ENCODE measurements at places on chromosomes 12 and 14.

DNA sequence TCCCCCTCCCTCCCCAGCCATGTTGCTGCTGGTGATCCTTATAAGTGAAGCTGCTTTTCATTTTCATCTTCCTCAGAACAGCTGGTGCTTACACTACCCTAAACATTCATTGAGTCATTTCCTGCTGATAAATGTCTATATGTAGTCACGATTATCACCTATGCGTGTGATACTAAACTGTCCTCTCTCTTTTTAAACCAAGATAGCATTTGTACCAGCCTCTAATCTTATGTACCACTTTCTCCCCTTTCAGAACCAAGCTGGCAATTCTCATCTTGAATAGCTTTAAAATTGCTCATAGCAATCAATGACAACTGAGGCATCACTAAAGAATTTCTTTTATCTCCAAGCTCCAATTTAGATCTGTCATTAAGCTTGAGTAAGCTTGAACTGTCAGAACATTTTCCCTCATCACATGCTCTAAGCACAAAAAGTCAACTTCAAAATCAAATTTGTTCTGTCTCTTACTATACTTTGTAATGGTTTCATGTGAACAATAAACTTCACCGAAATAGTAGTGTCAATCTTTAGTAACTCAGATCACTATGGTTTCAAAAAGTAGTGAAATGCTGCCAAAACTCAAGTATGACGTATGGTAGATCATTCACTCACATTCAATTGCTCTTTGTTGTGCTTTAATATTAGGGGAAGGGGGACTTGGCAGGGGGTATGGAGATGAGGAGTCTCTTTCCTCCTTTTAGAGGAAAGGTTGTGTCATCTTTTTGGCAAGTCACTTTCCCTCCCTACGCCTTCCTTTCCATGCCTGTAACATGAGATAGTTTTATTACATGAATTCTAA lies 178.1 kb upstream of the NOVA1 start:
- H3K4me3 ChIP-seq, result no peak overlapping the region
- no peak for DNase-seq
- H3K27ac ChIP-seq, result no peak overlapping the region
- no peaks in the 10 kb centered on the region for H3K27me3 ChIP-seq

DNA sequence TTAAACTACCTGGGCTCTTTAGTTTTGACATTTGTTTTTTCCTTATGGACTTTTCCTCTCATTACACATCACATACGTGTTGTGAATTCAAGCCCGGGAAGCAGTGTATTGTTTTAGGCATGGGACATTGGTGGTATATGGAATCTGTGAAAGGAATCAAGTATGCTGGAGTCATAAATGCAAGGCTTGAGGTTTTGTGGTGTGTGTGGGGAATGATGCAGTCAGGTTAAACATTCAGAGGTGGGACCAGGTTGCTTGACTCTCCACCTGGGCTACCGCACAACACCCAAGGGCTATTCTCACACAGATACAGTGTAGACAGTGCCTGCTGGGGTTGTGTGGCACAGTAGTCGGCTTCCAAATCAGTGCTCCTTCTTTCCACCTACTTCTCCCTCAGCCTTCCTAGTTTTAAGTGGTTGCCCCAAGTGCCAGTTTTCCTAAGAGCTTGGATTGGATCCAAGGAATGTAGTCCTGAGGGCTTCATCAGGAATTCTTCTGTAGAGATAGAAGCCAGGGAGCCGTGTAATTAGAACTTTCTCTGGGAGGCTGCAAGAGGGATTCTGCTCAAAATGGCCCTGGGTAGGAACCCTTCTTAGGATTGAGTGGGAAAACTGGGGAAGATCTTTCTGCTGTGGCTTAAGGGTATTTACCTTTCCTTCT lies 243.7 kb downstream of the C12orf75 start:
- DNase-seq, result no peak
- no peaks in the 10 kb centered on the region for H3K4me1 ChIP-seq
- H3K27me3 ChIP-seq, result no peaks in the 10 kb centered on the region
- H3K36me3 ChIP-seq, result peaks cover 4% of the 10 kb centered on the region
- no peak overlapping the region for H3K4me3 ChIP-seq

GRCh38 chr12:574475-575128 lies 88.6 kb downstream of the NINJ2 start:
- H3K27ac ChIP-seq, result no peak overlapping the region
- peaks cover 4% of the 10 kb centered on the region for H3K36me3 ChIP-seq
- DNase-seq, result no peak
- no peak overlapping the region for H3K4me3 ChIP-seq
- H3K4me1 ChIP-seq, result peaks cover 26% of the 10 kb centered on the region
- H3K27me3 ChIP-seq, result peaks cover under 1% of the 10 kb centered on the region

DNA sequence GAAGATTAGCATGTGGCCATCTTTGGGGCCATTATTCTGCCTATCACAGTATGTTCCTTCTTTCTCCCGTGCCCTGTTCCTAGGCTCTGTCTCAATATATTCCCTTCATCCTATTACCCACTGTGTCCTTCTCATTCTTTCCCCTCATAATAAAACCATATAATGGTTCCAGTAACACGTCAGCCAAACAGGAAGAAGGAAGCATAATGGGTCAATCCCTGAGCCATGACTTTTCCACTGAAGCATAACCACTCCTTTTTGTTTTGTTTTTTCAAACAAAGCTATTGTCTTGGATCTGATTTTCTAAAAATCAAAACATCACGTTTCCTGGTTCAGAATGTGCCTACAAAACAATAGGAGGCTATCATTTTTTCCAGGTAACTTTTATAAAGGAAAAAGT lies 21.3 kb upstream of the RHOJ start:
- no peak overlapping the region for H3K4me3 ChIP-seq
- DNase-seq, result no peak
- no peak overlapping the region for H3K27ac ChIP-seq

GRCh38 chr14:61718039-61718438 lies 22.7 kb downstream of the HIF1A start:
- no peak overlapping the region for H3K27ac ChIP-seq
- no peak overlapping the region for H3K4me3 ChIP-seq
- no peaks in the 10 kb centered on the region for H3K27me3 ChIP-seq

GRCh38 chr12:131402781-131403396 lies 308.0 kb upstream of the SFSWAP start:
- peaks cover 4% of the 10 kb centered on the region for H3K4me1 ChIP-seq
- H3K27ac ChIP-seq, result no peak overlapping the region
- H3K4me3 ChIP-seq, result no peak overlapping the region
- DNase-seq, result no peak

- H3K27me3 ChIP-seq, result peaks cover 37% of the 10 kb centered on the region
- no peak overlapping the region for H3K27ac ChIP-seq
- no peak overlapping the region for H3K4me3 ChIP-seq
- no peaks in the 10 kb centered on the region for H3K36me3 ChIP-seq
- no peak for DNase-seq
Measured at GRCh38 chr12:117101953-117102799, 3.0 kb upstream of the TESC start.

- H3K4me3 ChIP-seq, result peak overlapping the region; percentile 26
- peaks cover 4% of the 10 kb centered on the region for H3K36me3 ChIP-seq
- H3K4me1 ChIP-seq, result peaks cover 28% of the 10 kb centered on the region
- H3K27ac ChIP-seq, result no peak overlapping the region
Measured at GRCh38 chr12:111122458-111122878, 202.1 kb upstream of the MYL2 start.

DNA sequence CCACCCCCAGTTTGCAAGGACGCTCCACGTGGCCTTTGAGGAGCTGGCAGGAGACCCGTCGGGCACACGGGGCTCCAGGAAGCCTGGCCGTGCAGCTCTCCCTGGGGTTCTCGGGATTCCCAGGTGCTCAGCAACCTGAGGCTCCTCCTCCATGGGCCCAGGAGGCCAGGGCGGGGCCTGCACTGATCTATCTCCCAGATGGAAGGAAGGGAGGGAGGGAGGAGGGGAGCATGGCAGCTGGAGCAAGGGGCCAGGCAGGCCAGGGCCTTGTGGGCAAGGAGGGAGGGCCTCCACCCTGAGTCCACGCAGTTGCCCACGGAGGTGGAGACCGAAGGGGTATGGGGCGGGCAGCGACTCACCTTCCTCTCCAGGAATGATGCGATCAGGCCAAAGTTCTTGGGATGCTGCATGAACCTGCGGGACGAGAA lies 127.3 kb downstream of the RFLNA start:
- H3K4me3 ChIP-seq, result no peak overlapping the region
- peaks cover 7% of the 10 kb centered on the region for H3K4me1 ChIP-seq
- H3K27ac ChIP-seq, result no peak overlapping the region

DNA sequence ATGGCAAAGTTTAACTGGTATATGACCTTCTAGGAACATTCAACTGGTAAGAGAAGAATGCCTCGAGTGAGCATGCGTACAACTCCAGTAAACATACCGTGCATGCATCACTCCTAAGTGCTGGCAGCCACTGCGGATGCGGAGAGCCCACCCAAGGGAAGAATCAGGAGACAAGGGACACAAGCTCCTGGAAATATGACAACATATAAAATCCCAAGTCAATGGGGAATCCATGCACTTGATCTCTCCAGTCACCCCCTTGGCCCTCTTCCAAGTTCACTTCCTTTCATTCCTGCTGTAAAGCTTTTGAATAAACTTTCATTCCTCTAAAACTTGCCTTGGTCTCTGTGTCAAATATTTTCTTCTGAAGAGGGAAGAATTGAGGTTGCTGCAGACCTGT lies 168.7 kb upstream of the TMCC3 start:
- no peaks in the 10 kb centered on the region for H3K36me3 ChIP-seq
- no peaks in the 10 kb centered on the region for H3K4me1 ChIP-seq
- H3K27me3 ChIP-seq, result peaks cover 16% of the 10 kb centered on the region

GRCh38 chr14:76615331-76615730 lies 145.9 kb upstream of the VASH1 start:
- no peak for DNase-seq
- H3K27me3 ChIP-seq, result peaks cover 32% of the 10 kb centered on the region
- H3K4me1 ChIP-seq, result no peaks in the 10 kb centered on the region
- no peaks in the 10 kb centered on the region for H3K36me3 ChIP-seq
- no peak overlapping the region for H3K4me3 ChIP-seq
- no peak overlapping the region for H3K27ac ChIP-seq

DNA sequence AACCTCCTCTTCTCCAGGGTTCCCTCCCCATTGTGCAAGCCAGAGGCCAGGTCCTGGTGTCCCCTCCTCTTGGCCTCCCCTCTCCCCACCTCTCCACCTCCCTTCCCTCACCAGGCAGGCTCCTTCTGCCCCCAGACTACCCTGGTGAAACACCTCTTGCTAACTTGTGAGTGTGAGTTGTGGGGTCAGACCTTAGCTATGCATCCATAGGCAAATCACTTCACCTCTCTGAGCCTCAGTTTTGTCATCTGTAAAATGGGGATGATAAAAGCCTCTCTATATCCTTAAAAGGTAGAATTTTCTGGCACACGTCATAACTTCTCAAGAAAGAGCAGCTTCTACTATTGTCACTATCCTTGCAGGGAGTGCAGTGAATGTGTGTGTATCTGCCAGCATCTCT lies 7.9 kb upstream of the DIO3 start:
- H3K4me1 ChIP-seq, result no peaks in the 10 kb centered on the region
- no peak overlapping the region for H3K4me3 ChIP-seq
- no peak for DNase-seq
- no peaks in the 10 kb centered on the region for H3K36me3 ChIP-seq
- no peak overlapping the region for H3K27ac ChIP-seq
- peaks cover 30% of the 10 kb centered on the region for H3K27me3 ChIP-seq

DNA sequence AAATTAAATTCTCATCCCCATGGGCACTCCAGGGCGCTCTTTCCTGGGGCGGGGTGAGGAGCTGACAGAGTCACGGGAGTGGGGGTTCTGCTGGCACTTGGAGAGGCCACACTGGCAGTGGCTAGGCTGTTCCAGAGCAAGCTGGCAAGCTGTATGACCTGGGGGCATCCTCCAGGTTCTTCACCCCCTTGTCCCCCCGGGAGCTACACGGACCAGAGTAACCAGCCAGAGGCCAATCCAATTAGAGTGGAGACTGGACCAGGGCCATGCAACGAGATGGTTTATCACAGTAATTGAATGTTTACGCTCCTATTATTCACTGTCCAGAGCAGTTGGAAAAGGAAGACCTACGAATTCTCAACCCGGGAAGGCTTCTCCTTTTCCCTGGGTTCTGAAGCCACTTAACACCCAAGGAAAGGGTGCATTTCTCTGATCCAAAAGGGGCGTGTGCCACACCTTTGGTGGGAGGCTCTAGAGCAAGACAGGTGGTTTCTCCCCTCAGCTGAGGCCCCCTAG lies 43.8 kb upstream of the PNMA1 start:
- DNase-seq, result no peak
- peaks cover 73% of the 10 kb centered on the region for H3K4me1 ChIP-seq
- H3K4me3 ChIP-seq, result peak overlapping the region; percentile 88
- no peaks in the 10 kb centered on the region for H3K36me3 ChIP-seq

DNA sequence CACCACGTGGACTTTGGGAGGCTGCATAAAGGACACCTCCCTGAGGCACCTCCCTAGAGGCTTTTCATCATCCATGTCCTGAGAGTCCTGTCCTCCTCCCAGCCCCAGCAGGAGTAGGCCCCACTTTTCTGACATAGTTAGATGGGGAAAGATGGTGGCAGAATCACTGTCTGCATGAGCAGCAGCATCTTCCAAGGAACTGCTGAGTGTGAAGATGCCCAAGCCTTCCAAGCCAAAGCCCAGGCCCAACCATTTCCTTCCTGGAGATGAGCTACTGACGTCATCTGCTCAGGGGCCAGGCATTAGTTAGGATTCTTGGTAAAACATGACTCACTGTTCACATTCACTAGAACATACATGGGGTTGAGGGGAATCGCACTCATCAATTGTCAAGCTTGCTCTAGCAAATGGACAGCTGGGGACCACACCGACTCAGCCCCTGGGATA lies 37.3 kb downstream of the VDR start:
- H3K4me1 ChIP-seq, result no peaks in the 10 kb centered on the region
- no peak for DNase-seq
- no peaks in the 10 kb centered on the region for H3K36me3 ChIP-seq
- H3K27ac ChIP-seq, result no peak overlapping the region
- no peak overlapping the region for H3K4me3 ChIP-seq
- no peaks in the 10 kb centered on the region for H3K27me3 ChIP-seq

DNA sequence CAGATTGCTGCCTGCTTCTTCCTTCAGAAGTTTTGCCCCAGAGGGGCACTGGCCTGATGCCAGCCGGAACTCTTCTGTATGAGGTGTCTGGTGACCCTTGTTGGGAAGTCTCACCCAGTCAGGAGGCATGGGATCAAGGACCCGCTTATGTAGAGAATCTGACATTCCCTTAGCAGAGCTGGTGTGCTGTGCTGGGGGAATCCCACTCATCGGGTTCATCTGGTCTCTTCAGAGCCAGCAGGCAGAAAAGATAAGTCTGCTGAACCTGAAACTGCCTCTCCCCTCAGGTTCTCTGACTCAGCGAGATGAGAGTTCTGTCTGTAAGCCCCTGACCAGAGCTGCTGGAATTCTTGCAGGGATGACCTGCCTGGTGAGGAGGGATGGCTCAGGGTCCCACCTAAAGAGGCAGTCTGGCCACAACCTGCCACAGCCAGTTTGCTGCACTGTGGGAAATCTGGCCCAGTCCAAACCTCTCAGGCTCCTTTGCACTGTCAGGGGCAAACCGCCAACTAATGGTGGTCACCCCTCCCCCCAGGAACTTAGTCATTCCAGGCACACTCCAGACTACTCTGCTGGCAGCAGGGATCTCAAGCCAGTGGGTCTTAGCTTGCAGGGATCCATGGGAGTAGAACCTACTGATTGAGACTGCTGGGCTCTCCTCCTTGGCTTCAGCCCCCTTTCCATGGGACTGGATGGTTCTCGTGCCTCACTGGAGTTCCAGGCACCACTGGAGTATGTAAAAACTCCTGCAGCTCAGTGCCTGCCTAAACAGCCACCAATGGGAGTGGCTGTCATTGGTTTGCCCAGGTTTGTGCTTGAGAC lies 4.1 kb downstream of the CLEC2D start:
- peak overlapping the region; percentile 37 for H3K4me3 ChIP-seq
- H3K4me1 ChIP-seq, result no peaks in the 10 kb centered on the region
- H3K36me3 ChIP-seq, result peaks cover 50% of the 10 kb centered on the region
- H3K27me3 ChIP-seq, result no peaks in the 10 kb centered on the region
- no peak for DNase-seq
- peak overlapping the region; percentile 57 for H3K27ac ChIP-seq
